Activated CD8-positive, alpha-beta memory T cell treated with anti-CD3 and anti-CD28 coated beads for 1 hour (primary cell): ENCODE measurements at places on chromosomes 6 and 20.

DNA sequence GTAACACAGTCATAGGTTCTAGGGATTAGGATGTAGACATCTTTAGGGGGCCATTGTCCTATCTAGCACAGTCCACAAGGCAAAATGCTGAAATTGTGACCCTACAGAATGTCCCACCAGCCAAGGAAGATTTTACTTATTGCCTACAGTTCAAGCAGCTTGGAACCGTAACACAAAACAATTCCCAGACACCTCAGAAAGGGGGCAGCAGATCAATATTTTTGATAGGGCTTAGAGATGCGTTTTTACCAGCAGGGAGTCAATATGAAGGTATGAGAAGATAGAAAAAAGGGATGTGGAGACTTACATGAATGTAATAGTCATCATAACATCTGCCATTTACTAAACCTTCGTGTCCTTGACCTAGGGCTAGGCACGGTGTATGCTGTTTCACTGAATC lies 81.0 kb downstream of the TMEM170B start:
- DNase-seq, result no peak

- DNase-seq, result no peak
Observed at GRCh38 chr6:168383062-168383854, 57.7 kb upstream of the SMOC2 start.

DNA sequence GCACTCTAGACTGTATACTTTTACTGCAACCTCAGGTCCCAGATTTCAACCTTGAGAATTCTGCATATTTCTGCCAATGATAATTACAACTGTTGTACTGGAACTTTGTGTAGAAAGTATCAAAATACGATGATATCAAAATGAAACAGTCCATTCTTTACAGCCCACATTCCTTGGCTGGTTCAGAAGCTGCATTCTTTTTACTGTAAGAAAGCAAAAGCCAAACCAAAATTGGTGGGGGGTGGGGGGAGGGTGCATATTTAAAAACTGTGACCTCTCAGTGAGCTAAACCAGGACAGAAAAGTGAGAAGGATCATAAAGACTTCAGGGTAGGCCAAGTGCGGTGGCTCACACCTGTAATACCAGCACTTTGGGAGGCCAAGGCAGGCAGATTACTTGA lies 41.8 kb upstream of the UBR2 start:
- no peak for DNase-seq

GRCh38 chr6:129454488-129454887 lies 255.5 kb downstream of the ARHGAP18 start:
- DNase-seq, result no peak
